ENCODE measurements at places on chromosomes 7 and 10.

GRCh38 chr10:30553626-30554439 is 75.7 kb downstream of the LYZL2 start:
- peaks cover 30% of the 10 kb centered on the region for H3K4me1 ChIP-seq
- no peaks in the 10 kb centered on the region for H3K36me3 ChIP-seq
- no peaks in the 10 kb centered on the region for H3K27me3 ChIP-seq
- DNase-seq = no peak
- H3K27ac ChIP-seq = peak overlapping the region; percentile 14
- peak overlapping the region; percentile 40 for H3K4me3 ChIP-seq

GRCh38 chr7:142488036-142488633 is 230.3 kb upstream of the PRSS58 start:
- DNase-seq = no peak
- H3K36me3 ChIP-seq = no peaks in the 10 kb centered on the region
- H3K27me3 ChIP-seq = peaks cover 5% of the 10 kb centered on the region
- H3K4me3 ChIP-seq = no peak overlapping the region
- H3K27ac ChIP-seq = no peak overlapping the region

- no peaks in the 10 kb centered on the region for H3K4me1 ChIP-seq
- H3K27me3 ChIP-seq = peaks cover 10% of the 10 kb centered on the region
- no peak for DNase-seq
- no peak overlapping the region for H3K4me3 ChIP-seq
- H3K36me3 ChIP-seq = no peaks in the 10 kb centered on the region
These were observed 82.3 kb downstream of the LHFPL3 start for GRCh38 chr7:104410742-104411141.

DNA sequence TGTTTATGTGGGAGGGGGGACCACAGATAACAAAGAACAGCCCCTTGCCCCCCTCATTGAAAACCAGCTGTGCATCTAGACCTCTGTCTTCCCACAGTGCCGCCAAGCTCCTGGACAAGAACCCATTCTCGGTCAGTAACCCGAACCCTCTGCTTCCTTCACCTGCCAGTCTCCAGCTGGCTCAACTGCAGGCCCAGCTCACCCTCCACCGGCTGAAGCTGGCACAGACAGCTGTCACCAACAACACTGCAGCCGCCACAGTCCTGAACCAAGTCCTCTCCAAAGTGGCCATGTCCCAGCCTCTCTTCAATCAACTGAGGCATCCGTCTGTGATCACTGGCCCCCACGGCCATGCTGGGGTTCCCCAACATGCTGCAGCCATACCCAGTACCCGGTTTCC is 91.0 kb upstream of the PDCD4 start:
- no peak for DNase-seq
- H3K4me1 ChIP-seq = peaks cover 9% of the 10 kb centered on the region
- no peaks in the 10 kb centered on the region for H3K27me3 ChIP-seq
- H3K4me3 ChIP-seq = no peak overlapping the region
- peaks cover 4% of the 10 kb centered on the region for H3K36me3 ChIP-seq

DNA sequence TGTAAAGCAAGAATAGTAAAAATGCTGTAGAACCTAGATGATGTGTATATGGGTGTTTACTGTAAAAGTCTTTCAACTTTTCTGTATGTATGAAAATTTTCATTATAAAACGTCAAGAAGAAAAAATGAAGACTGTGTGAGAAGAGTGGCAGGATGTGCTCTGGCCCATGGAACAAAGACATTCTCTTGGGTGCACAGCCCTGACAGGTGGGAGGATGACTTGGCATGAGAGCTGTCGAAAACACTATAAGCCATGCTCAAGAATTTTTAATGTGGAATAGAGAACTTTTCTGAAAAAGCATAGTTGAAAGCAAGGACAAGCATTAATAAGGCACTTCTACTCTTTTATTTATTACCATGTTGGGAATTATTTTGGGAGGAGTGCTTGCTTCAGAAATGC is 184.1 kb upstream of the PRR15 start:
- no peak overlapping the region for H3K4me3 ChIP-seq
- H3K27me3 ChIP-seq = no peaks in the 10 kb centered on the region
- peaks cover under 1% of the 10 kb centered on the region for H3K4me1 ChIP-seq
- no peaks in the 10 kb centered on the region for H3K36me3 ChIP-seq

DNA sequence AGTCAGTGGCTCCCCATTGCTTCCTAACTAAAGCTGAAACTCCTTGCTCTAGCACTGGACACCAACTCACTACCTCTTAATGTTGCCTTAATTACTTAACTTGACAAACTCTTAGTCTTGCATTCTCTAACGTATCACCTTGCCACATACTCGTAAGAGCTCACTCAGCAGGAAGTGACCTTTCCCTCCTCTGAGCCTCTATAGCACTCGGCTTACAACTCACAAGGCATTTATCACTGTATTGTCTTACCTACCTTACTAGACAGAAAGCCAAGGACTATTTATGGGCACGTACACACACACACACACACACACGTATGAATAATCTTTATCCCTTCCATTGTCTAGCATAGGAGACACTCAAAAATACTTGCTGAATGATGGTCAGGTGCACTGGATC is 21.2 kb downstream of the CEP41 start:
- peaks cover 60% of the 10 kb centered on the region for H3K4me1 ChIP-seq
- peak overlapping the region; percentile 57 for H3K27ac ChIP-seq
- no peak for DNase-seq
- H3K36me3 ChIP-seq = no peaks in the 10 kb centered on the region
- H3K27me3 ChIP-seq = no peaks in the 10 kb centered on the region

- no peaks in the 10 kb centered on the region for H3K27me3 ChIP-seq
- no peak overlapping the region for H3K27ac ChIP-seq
- H3K4me1 ChIP-seq = peaks cover 12% of the 10 kb centered on the region
- no peak for DNase-seq
- H3K36me3 ChIP-seq = no peaks in the 10 kb centered on the region
These were observed 83.9 kb downstream of the CXCL12 start for GRCh38 chr10:44300666-44301649.

- H3K4me1 ChIP-seq = peaks cover 11% of the 10 kb centered on the region
- DNase-seq = no peak
- no peak overlapping the region for H3K27ac ChIP-seq
- H3K4me3 ChIP-seq = no peak overlapping the region
These were observed 1101.7 kb upstream of the GHITM start for GRCh38 chr10:83037653-83038052.

DNA sequence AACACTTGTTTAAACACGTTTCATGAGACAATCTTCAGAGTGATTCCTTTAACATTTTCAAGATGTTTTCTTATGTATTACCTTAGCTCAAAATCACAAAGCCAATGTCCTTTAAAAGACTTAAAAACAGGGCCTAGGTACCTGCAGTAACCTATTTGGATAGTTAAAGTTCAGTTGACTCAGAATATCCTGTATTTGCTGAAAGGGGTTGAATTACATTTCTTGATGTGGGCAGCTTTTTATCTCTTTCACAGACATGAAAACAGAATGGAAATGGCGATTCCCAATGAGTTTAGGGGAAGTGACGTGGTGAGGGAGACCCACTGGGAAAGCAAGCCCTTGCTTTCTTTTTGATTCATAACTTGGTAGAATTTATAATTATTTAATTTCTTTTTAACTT is 324.4 kb upstream of the AOAH start:
- no peak overlapping the region for H3K4me3 ChIP-seq
- H3K36me3 ChIP-seq = no peaks in the 10 kb centered on the region
- no peaks in the 10 kb centered on the region for H3K27me3 ChIP-seq
- peaks cover 9% of the 10 kb centered on the region for H3K4me1 ChIP-seq

DNA sequence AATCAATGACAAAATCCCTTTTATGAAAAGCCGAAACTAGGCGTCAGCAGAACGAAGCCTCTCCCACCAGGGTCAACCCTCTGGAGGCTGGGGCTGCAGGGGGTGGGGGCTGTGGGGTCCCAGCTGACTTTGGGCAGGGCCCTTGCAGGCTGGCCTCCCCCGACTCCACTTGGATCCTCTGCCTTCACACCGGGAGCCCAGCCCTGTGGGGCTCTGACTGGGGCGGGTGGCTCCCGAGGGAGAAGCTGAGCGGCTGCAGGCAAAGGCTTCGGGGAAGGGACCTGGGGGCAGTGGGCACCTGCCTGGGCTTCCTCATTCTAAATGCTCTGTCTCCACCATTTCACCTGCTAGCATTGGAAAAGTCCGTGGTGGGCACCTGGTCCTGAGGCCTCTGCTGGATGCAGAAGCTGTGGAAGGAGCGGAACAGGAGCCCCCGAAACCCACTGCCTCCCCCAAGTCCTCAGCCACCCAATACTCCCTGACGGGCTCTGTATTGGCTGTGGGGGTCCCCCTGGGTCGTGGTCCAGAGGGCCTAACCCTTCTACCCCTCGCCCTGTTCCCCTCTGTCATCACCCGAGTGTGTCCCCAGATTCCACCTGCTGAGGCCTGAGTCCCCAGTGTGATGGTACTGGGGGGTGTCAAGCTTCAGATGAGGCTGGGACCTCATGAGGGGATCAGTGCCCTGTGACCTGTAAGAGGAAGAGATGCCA is 108.6 kb downstream of the DNAJB6 start:
- no peak overlapping the region for H3K27ac ChIP-seq
- no peaks in the 10 kb centered on the region for H3K4me1 ChIP-seq
- no peak for DNase-seq
- H3K36me3 ChIP-seq = no peaks in the 10 kb centered on the region

DNA sequence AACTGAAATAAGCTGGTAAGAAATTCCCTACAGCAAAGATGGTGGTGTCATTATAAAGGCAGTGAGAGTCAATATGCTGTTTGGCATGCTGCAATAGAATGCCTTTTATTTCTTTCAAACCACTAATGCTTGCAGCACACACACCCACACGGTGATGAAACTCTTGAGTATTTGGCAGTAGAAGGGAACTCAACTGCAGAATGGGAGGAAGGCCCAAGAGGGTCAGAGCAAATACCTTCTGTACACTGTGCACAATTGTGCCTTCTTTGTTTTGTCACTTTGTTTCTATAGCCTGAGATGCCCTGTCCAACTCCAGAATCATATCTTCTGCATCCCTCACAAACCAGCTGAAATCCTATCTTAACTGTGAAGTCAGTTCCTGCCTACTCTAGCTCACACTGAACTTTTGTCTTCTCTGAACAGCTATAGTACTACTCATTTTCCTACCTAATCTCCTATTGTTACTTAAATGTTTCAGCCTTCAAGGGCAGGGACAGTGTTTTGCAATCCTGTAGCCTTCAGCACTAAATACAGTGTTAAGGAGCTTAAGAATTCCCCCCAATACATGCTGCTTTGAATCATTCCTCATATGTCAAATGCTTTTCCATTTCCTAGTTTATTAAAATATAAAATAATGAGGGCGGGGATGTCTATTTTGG is 22.2 kb downstream of the MMS19 start:
- H3K27ac ChIP-seq = no peak overlapping the region
- no peaks in the 10 kb centered on the region for H3K27me3 ChIP-seq
- H3K36me3 ChIP-seq = peaks cover 35% of the 10 kb centered on the region
- H3K4me3 ChIP-seq = no peak overlapping the region
- H3K4me1 ChIP-seq = no peaks in the 10 kb centered on the region
- no peak for DNase-seq

- no peak for DNase-seq
- no peaks in the 10 kb centered on the region for H3K27me3 ChIP-seq
- no peaks in the 10 kb centered on the region for H3K4me1 ChIP-seq
- H3K4me3 ChIP-seq = no peak overlapping the region
These were observed 55.8 kb upstream of the ITGA8 start for GRCh38 chr10:15775513-15775912.

- H3K27me3 ChIP-seq = no peaks in the 10 kb centered on the region
- H3K36me3 ChIP-seq = peaks cover 6% of the 10 kb centered on the region
- no peak overlapping the region for H3K27ac ChIP-seq
- no peak for DNase-seq
- no peak overlapping the region for H3K4me3 ChIP-seq
- H3K4me1 ChIP-seq = no peaks in the 10 kb centered on the region
These were observed 116.8 kb downstream of the LHPP start for GRCh38 chr10:124578231-124579010.

- DNase-seq = peak; percentile 8
- no peaks in the 10 kb centered on the region for H3K36me3 ChIP-seq
- H3K27me3 ChIP-seq = peaks cover 19% of the 10 kb centered on the region
These were observed 568.4 kb downstream of the TCERG1L start for GRCh38 chr10:130742941-130743675.

- peaks cover 7% of the 10 kb centered on the region for H3K4me1 ChIP-seq
- no peaks in the 10 kb centered on the region for H3K36me3 ChIP-seq
- no peaks in the 10 kb centered on the region for H3K27me3 ChIP-seq
- no peak overlapping the region for H3K27ac ChIP-seq
- DNase-seq = no peak
- H3K4me3 ChIP-seq = no peak overlapping the region
These were observed 480.3 kb downstream of the NXPH1 start for GRCh38 chr7:8913682-8914081.

- no peak overlapping the region for H3K27ac ChIP-seq
- H3K4me1 ChIP-seq = peaks cover 3% of the 10 kb centered on the region
- H3K36me3 ChIP-seq = peaks cover 11% of the 10 kb centered on the region
- no peak overlapping the region for H3K4me3 ChIP-seq
- DNase-seq = no peak
- H3K27me3 ChIP-seq = no peaks in the 10 kb centered on the region
These were observed 116.6 kb downstream of the INPP5A start for GRCh38 chr10:132654121-132654571.

- H3K27ac ChIP-seq = no peak overlapping the region
- peaks cover 13% of the 10 kb centered on the region for H3K4me1 ChIP-seq
- no peaks in the 10 kb centered on the region for H3K27me3 ChIP-seq
- H3K36me3 ChIP-seq = peaks cover 4% of the 10 kb centered on the region
These were observed 314.1 kb downstream of the WDR11 start for GRCh38 chr10:121165276-121165675.

DNA sequence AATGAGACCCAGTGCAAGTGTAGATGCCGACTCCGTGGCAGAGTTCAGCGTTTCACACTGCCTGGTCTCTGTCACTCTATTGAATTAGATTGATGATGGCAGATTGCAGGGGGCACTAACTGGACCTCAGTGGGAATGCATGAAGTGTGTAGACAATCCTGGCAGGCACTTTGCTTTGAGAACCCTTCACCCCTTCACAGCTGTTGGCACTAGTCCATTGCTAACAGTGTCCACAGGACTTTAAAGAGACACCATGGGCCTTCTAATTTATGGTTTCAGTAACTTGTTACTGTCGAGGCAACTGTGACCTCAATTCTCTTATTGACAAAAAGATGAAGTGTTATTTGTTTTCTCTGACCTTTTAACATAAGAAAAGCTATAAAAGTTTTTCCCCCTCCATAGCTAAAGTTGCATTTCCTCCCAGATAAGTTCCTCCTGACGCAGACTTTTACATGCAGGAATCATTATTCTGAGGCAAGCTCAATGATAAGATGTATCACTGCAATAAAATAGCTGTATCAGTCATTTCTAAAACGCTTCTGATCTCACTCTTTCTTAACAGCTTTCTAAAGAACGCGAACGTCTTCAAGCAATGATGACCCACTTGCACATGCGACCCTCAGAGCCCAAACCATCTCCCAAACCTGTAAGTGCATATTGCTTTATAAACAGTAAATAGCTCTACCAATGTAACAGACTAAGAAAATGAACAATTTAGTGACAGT is 238.9 kb downstream of the FOXP2 start:
- H3K36me3 ChIP-seq = no peaks in the 10 kb centered on the region
- no peak overlapping the region for H3K27ac ChIP-seq
- H3K4me3 ChIP-seq = no peak overlapping the region
